ENCODE measurements at places on chromosomes 1 and 21. TPM values are rescaled to one million over a fixed set of nuclear protein-coding genes. Genes with fewer than 3 reads are reported as not detected.

RGS4 gene
- total RNA-seq: not detected

ANKRD45 gene
- not detected for total RNA-seq

DNA sequence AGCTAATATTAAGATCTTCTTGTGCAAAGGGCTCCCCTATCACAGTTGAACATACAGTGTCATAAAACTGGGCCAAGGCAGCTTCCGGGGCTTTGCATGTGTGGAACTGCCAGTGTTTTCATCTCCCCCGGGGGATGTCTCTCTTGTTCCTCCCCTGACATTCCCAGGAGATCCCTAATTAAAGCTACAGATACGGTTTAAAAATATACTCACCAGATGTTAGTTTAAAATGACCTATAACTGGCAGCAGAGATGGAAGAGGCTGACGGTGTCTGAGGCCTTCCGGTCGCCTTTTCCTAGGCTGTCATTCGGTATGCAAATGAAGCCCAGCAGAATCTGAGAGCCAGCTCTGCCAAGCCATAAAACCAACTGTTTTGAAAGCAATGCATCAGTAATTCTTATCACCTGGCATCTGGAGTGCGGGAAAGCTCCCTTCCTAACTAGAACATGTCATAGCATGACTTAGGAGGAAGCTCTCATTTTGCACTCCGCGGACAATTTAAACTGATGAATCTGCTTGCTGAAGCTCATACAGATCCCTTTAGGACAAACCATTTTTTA lies 436.5 kb upstream of the VAMP3 start:
- ATAC-seq: no peak

- no peak for ATAC-seq
Measured at GRCh38 chr1:30108186-30108585, 615.2 kb downstream of the MATN1 start.

FHAD1 gene
- total RNA-seq: not detected

GRCh38 chr1:231065510-231066241 lies 25.6 kb upstream of the FAM89A start:
- ATAC-seq: no peak
